Gastrocnemius medialis (tissue), 4 donors: ENCODE measurements at places on chromosomes 2 and 18. TPM values are rescaled to one million over a fixed set of nuclear protein-coding genes. Genes with fewer than 3 reads are reported as not detected.

DNA sequence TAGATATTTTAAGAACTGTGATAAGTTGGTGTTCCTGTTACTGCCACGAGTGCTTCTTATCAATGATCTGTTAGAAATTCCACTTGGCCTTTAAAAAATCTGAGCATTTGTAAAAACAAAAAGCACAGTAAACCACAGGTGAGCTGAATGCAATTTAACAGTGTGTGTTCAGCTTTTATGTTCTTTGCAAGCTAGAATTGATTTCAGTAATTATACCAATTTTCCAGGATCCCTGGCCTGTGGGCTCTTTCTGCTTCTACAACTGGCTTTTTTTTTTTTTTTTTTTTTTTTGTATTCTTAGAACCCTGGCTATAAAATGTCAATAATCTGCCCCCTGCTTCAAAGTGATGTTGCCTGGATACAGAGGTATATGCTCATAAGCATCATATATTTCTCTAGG lies 548.5 kb upstream of the SLC8A1 start:
- DNase-seq, result no peak

The MFSD2B gene
- total RNA-seq, result not detected

DNA sequence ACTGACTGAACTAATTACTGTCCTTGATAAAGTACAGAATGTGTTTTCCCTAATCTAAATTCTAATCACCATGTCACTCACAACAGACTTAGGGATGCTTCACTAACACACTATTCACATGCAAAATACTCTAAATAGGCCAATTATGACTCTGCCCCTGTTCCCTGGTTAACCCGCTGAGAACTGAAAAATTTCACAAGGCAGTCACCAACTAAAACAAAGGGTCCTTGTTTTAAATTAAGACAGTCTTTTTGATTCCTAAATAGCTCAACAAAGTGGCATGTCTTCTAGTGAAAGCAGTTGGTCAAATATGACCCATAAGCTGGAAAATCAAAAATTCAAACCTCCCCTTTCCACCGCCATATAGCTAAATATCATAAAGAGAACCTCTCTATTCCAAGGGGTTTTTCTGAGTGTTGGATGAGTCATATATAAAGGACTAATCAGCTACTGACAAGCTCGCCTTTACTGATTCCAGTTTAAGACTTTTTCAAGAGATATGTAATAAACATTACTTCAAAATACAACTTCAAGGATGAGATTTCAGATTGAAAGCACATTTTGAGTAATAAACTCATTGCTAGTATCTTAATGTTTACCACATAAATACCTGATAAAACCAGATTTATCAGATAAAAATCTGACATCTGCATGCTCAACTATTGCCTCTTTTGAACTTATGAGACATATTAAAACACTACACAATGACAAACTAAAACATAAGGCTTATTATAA lies 235.8 kb downstream of the TCF4 start:
- no peak for DNase-seq

The SOCS6 gene
- total RNA-seq, result 14.2 TPM

The SFXN5 gene
- total RNA-seq, result 8.2 TPM

The SPATA3 gene
- not detected for total RNA-seq

- no peak for DNase-seq
These were observed 999.1 kb downstream of the TSN start for GRCh38 chr2:122754561-122754960.

The RIOK3 gene
- 109 TPM for total RNA-seq

GRCh38 chr18:46290440-46291020 lies 186.3 kb downstream of the HAUS1 start:
- DNase-seq, result no peak

- DNase-seq, result no peak
These were observed 313.2 kb upstream of the HS6ST1 start for GRCh38 chr2:128631698-128632500.

- DNase-seq, result no peak
These were observed 518.3 kb upstream of the PIK3C3 start for GRCh38 chr18:41436772-41437171.

DNA sequence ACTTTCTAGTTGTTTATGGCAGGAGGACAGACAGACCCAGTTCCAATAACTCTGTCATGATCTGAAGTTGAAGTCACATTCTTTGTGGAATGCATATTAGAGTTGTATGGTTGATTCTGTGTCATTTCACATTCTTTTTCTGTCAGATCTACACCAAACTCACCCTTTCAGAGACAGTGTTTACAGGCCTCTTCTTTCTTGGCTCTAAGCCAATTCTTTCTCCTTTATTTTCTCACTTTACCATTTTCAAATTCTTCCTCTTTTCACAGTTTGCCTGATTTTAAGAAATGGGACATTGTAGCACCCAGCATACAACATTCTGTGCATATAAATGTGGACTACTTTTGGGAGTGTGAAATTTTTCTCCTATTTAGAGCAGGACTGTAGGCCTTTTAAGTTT lies 103.7 kb downstream of the CCDC85A start:
- no peak for DNase-seq

- DNase-seq, result no peak
These were observed 2187.6 kb upstream of the CELF4 start for GRCh38 chr18:39753178-39753577.

DNA sequence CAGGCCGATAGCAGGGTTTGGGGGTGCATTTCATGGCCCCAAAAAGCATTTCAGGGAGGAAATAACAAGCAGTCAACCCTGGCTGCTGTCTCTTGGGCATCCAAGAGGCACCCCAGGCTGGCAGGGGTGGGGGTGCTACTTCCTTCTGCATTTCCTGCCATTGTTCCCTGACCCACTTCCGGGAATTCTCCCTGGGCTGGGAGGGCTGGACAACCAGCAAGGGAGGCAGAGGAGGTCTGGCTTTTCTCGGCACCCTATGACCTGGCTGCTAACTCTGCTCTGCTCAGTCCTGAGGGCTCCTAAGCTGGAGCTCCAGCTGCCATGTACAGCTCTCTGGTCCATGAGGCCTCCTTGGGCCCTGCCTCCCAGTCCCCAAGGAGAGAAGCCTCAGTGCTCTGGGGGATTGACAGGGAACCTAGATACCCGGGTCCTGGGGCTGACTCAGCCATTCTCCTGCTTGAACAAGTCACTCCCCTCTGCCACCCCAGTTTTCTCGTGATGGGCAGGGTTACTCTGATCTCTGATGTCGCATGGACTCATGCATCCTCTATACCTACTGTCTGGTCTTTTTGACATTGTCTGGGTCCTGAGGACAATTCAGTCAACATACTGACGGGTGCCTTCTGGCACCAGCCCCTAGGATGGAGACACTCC lies 47.2 kb downstream of the DYSF start:
- DNase-seq, result no peak

DNA sequence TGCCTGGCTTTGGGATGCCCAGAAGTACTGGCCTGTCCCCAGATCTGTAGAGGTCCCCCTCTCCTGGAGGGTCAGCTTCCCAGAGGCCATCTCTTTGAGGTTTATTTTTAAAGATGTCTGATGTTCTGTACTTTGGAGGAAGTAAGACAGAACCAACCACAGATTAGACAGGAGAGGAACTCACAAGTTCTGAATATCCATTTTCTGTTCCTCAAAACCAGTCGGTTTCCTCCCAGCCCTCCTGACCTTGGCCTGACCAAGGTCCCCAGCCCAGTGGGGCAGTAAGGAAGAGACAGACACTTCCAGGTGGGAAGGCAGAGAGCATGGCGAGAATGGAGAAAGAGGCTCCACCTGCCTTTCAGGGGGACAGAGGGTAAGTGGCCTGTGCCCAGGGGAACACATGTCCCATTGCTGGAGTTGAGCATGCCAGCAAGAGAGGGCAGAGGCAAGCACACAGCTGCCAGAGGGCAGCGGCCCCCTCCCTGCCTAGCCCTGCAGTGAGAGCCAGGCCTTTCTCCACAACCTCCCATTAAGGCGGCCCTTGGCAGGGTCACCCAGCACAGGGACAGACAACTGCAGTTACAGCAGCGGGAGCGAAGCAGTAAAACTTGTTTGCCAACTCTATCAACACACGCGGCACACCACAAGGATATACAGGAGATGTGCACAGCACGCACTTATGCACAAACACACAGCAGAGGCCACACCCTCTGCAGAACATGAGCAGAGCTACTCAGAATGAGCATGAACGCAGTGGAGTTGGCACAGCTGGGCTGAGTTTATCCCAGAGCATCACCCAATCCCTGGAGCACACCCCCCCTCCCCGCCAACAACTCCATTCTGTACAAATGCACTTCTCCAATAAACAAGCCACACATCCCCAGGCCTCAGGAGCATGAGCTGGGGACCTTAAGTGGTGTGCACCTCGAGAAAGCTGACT lies 18.5 kb upstream of the SEMA4C start:
- peak; percentile 66 for DNase-seq

- DNase-seq, result no peak
These were observed 3.7 kb downstream of the ITGAV start for GRCh38 chr2:186593523-186593922.

DNA sequence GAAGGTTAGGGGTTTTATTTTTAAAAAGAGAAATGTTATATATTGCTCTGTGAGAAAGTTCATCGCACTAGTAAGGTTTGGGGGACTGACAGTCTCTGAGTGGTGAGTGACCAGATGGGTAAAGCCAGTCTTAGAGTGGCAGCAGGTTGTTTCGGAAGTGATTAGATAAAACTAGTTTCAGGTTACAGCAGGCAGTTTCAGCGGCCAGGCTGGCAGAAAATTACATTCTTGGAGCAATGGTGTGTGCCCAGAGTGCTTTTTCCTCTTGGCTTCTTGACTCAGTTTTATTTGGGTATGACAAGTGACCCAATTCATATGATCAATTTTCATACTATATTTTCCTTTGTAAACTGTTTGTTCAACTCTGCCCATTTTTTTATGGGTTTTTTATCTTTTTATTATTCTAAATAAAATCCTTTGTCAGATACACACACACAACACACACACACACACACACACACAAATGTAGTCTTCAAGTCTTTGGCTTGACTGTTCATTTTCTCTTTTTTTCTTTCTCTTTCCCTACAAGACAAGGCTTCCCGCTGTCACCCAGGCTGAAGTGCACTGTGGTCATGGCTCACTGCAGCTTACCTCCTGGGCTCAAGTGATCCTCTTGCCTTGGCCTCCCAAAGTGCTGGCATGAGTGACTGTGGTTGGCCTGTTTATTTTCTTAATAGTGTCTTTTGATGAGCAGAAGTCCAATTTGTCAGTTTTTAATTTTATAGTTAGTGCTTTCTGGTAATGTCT lies 30.9 kb downstream of the RALBP1 start:
- peak; percentile 16 for DNase-seq

DNA sequence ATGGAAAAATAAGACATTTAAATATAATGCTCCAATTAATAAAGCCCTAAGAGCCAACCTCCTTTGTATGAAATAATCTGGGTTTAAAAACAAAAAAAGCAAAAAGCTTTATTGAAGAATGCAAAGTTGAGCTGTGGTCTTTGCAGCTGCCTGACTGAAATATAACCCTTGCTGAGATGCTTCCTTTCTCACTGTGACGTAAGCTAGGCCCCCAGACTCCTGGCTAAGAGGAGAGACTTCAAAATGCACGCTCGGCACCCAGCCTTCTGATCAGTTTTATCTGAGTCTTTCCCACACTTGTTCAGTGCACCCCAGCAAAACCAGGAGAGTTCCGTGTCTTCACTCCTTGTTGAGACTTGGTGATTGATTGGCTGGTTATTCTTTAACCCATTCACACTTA lies 115.3 kb downstream of the BCL11A start:
- DNase-seq, result no peak

DNA sequence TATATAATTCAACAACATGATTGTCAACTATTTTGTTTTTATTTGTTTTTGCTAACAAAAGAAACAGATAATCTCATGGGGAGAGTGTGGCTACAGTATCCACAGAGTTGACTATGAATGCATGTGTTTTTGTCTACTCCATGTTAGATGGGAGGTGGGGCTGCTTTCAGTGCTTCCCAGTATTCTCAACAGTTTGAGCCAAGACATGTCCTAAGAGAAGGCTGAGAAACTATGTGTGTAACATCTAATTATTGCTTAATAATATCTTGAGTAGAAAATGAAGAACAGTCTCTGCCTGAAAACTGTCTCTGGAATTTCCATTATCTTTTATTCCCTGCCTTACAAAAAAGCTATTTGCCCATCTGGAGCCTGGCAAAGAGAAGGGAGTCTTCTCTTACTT lies 178.8 kb upstream of the MMADHC start:
- DNase-seq, result no peak

The SMYD1 gene
- 180 TPM for total RNA-seq

The IL18R1 gene
- total RNA-seq, result 0.36 TPM

The RNF125 gene
- total RNA-seq, result 0.85 TPM

DNA sequence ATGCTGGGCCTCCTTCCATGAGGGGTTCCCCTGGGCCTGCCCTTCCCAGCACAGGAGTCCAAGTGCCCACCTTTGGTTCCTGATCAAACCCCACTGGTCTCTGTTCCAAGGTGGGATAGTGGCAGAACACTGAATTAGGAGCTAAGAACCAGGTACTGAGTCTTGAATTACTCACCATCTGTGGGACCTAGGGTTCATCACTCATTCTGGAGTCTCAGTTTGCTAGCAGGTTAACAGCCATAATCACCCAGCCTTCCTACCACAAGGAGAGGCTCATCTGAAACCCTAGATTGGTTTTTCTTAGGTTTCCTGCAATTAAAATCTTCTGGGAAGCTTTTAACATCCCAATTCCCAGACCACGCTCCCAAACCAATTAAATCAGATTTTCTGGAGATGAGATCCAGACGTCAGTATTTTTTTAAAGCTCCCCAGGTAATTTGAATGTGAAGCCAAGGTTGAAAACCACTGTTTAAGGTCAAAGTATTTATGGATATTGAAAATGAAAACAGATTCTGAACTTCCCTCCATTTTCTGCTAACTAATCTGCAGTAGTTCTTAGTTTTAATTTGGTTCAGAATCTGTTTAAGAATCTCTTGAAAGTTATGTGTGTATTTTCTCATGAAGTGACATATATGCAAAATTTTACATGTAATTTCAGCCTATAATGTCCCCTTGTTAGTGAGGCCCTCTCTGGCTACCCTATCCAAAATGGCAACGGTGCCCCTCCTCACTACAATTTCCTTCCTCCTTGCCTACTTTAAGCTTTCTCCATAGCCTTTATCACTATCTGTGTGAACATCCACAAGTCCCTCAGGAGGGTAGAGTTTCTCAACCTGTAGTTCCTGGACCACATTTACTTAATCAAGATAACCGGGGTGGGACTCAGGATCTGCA lies 166.5 kb upstream of the CXCR4 start:
- no peak for DNase-seq

- peak; percentile 91 for DNase-seq
These were observed 15.5 kb downstream of the NEB start for GRCh38 chr2:151718796-151719195.

- DNase-seq, result no peak
These were observed 134.2 kb upstream of the RND3 start for GRCh38 chr2:150621526-150622213.

DNA sequence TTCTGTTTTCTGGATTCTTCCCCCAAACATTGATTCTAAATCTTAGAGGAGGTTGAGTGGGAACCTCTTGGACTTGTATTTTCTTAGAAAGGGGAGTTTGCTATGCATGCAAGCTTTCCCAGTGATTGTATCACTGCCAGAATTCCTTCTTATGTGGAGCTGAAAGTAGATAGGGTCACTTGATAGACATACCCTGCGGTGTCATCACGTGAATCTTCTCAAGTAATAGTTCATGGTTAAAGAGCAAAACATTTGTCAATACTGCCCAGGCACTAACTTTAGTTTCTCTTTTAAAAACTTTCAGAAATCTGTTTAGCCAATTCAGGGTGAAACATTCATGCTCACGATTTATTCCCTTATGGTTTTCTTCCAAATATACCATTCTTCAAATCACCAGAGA lies 6.4 kb downstream of the PMAIP1 start:
- DNase-seq, result no peak
